ENCODE measurements at places on chromosomes 2 and 18. TPM values are rescaled to one million over a fixed set of nuclear protein-coding genes. Genes with fewer than 3 reads are reported as not detected.

DNA sequence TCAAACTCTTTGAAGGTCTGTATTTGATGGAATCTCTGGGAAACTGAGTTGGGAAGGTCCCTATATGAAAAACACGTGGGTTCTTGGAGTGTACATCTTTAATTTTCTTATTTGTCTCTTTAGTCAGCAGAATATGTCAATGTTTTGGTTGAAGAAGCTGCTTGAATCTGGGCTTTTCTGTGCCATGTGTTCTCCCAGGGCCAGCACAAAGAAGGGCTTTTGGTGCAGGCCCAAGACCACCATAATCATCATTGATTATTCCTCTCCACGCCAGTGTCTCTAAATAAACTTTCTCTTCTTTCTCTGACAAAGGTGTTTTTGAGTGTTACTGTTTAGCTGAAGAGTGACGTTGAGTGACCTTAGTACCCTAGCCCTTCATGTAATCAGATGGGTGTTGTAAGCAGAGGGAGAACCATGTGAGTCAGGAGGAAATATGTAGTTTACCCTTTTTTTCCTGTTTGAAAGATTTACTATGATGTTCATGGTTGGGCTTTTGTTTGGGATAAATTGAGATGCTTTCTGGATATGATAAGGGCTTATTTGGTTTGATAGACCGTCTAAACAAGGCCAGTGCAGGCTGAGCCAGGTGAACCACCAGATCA lies 11.6 kb upstream of the TNP1 start:
- peaks cover 15% of the 10 kb centered on the region for H3K4me1 ChIP-seq
- peaks cover 5% of the 10 kb centered on the region for H3K27me3 ChIP-seq
- no peak overlapping the region for H3K4me3 ChIP-seq
- DNase-seq, result no peak
- H3K36me3 ChIP-seq, result no peaks in the 10 kb centered on the region

DNA sequence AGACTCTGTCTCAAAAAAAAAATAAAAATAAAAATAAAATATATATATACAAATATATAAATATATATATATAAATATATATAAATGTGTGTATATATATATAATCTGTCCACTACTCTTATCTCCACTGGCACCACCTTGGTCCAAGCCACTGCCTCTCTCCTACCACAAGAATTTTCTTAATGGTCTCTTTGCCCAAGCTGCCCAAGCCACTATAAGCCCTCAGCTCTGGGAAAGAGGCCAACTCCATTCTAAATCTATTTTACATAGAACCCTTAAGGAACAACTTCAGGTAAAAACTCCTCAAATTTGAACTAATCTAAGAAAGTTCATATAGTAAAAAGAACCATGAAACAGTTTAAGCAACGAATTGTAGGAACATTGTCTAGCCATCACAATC lies 45.6 kb upstream of the GREB1L start:
- DNase-seq, result no peak
- no peak overlapping the region for H3K4me3 ChIP-seq
- no peaks in the 10 kb centered on the region for H3K36me3 ChIP-seq
- no peaks in the 10 kb centered on the region for H3K4me1 ChIP-seq

DNA sequence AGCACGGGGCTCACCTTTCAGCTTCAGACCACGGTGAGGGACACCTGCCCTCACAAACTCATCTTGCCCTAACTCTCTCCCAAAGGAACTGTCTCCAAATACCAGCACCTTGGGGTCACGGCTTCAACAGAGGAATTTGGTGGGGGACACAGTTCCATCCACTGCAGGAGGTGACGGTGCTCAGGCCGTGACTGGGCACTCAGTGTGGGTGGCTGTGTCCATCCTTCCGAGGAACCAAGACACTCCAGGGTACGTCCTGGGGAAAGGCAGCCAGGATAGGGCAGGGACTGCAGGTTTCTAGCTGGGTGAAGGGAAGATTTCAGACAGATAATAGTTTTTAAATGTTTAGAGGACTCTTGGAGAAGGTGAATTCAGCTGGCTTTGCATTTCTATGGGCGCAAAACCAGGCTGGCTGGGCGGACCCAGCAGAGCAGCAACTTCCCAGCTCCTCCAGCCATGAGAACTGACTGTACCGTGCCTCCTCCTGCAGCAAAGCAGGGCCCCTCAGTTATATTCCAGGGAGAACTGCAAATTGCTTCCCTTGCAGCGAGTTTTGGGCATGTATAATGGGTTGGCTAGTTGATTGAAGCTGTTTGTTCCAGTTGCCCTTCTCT lies 23.9 kb upstream of the ALLC start:
- no peak overlapping the region for H3K4me3 ChIP-seq
- DNase-seq, result no peak
- no peaks in the 10 kb centered on the region for H3K36me3 ChIP-seq
- H3K27ac ChIP-seq, result no peak overlapping the region
- peaks cover 3% of the 10 kb centered on the region for H3K4me1 ChIP-seq

GRCh38 chr2:236162882-236163470 lies 5.2 kb downstream of the GBX2 start:
- DNase-seq, result no peak
- H3K4me1 ChIP-seq, result no peaks in the 10 kb centered on the region
- H3K36me3 ChIP-seq, result no peaks in the 10 kb centered on the region
- H3K27ac ChIP-seq, result no peak overlapping the region
- H3K4me3 ChIP-seq, result no peak overlapping the region

SERPINB5 gene
- total RNA-seq, result not detected

GRCh38 chr2:58939388-58939787 lies 698.3 kb upstream of the FANCL start:
- H3K27me3 ChIP-seq, result no peaks in the 10 kb centered on the region
- H3K4me1 ChIP-seq, result no peaks in the 10 kb centered on the region
- no peak overlapping the region for H3K27ac ChIP-seq
- H3K4me3 ChIP-seq, result no peak overlapping the region
- no peaks in the 10 kb centered on the region for H3K36me3 ChIP-seq
- no peak for DNase-seq

DNA sequence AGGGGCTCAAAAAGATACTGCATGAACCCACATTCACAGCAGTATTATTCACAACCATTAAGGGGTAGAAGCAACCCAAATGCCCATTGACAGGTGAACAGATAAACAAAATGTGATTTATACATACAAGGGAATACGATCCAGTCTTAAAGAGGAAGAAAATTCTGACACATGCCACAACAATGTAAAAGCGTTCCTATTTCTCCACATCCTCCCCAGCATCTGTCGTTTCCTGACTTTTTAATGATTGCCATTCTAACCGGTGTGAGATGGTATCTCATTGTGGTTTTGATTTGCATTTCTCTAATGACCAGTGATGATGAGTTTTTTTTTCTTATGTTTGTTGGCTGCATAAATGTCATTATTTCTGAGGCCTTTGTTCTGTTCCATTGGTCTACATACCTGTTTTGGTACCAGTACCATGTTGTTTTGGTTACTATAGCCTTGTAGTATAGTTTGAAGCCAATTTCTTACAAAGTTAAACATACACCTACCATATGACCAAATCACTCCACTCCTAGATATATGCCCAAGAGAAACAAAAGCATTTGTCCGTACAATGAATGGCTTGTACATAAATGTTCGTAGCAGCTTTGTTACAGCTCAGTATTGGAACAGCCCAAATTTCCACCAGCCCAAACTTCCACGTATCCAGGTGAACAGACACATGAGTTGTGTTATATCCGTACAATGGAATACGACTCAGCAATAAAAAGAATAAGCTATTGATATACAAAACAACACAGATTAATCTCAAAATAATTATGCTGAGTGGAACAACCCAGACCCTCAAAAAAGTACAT lies 85.1 kb downstream of the TMEM131 start:
- no peak for DNase-seq
- H3K27me3 ChIP-seq, result no peaks in the 10 kb centered on the region
- H3K27ac ChIP-seq, result no peak overlapping the region
- peaks cover 50% of the 10 kb centered on the region for H3K36me3 ChIP-seq

DNA sequence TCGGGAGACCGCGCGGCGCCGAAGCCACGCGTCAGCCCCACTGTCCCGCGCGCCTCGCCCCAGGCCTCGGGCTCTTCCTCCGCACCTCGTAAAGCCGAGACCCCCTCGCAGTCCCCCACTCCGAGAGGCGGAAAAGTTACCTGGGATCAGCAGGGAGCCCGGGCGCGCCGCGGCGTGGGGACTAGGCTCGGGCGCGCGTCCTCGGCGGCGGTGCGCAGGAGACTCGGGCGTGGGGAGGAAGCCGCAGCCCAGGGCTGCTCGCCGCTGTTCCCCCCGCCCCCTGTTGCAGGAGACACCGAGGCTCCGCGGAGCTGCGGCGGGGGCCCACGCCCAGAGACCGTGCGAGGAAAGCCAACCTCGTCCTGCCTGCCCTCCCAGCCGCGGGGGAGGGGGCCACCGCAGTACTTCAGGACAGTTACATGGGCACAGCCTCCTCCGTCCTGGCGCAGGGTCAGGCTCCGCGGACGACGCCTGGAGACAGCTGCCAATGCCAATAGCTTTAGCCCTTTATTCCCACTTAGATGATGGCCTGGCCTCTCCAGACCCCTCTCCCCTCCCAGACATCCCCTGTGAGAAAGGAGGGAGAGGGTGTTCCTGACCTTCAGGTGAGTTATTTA lies at the start of gene EPB41L3:
TSS of gene EPB41L3 (minus strand) at position 225 of the 617 bp plus-strand sequence. CDS start 54,814 bp downstream, outside the sequence.
- H3K4me1 ChIP-seq, result peaks cover 2% of the 10 kb centered on the region
- H3K27me3 ChIP-seq, result peaks cover 44% of the 10 kb centered on the region
- no peak within 1 kb of the TSS for H3K27ac ChIP-seq
- H3K4me3 ChIP-seq, result peak within 1 kb of the TSS; percentile 5
- no peak for DNase-seq
- H3K36me3 ChIP-seq, result no peaks in the 10 kb centered on the region

GRCh38 chr2:64329848-64330247 lies 124.1 kb upstream of the LGALSL start:
- H3K27ac ChIP-seq, result no peak overlapping the region
- no peak overlapping the region for H3K4me3 ChIP-seq
- H3K36me3 ChIP-seq, result no peaks in the 10 kb centered on the region
- peaks cover 7% of the 10 kb centered on the region for H3K27me3 ChIP-seq
- DNase-seq, result no peak

DNA sequence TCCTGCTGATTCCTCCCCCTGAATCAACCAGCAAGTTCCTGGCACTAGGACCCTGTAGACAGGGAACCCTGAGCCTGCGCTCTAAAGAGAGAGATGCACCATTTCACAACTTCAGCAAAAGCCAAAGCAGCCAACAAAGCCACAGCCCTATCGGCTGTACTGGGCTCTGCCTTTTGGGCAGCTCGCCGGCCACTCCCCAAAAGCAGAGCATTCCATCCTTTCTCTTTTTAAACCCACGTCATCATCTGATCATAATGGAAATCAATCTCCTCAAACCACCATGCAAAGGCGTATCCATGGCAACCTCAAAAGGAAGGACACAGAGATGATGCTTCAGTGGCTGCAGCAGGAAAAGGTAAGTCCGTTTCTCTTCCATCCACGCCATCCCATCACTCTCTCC lies 5.3 kb upstream of the DCTN1 start:
- H3K27me3 ChIP-seq, result no peaks in the 10 kb centered on the region
- no peak for DNase-seq
- H3K4me1 ChIP-seq, result peaks cover 5% of the 10 kb centered on the region
- no peaks in the 10 kb centered on the region for H3K36me3 ChIP-seq
- no peak overlapping the region for H3K27ac ChIP-seq

DNA sequence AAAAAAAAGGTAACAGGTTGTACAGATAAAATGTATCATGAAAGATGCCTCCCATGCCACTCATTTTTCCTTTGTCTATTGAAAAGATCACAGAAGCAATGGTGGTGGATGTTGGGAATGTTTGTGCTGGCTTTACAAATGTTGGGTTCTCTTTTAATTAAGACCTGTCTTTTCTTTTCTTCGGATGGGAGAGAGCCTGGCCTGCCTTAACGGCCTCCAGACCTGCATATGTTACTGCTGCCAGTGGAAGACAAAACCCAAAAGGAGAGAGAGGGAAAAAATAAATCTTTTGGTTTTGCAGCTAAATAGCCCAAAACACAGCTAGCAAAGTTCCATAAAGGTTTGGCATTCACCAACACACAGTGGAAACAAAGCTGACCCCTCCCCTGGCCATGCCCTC lies 50.5 kb upstream of the FZD7 start:
- no peak overlapping the region for H3K27ac ChIP-seq
- no peak for DNase-seq
- H3K4me3 ChIP-seq, result no peak overlapping the region
- no peaks in the 10 kb centered on the region for H3K4me1 ChIP-seq

DNA sequence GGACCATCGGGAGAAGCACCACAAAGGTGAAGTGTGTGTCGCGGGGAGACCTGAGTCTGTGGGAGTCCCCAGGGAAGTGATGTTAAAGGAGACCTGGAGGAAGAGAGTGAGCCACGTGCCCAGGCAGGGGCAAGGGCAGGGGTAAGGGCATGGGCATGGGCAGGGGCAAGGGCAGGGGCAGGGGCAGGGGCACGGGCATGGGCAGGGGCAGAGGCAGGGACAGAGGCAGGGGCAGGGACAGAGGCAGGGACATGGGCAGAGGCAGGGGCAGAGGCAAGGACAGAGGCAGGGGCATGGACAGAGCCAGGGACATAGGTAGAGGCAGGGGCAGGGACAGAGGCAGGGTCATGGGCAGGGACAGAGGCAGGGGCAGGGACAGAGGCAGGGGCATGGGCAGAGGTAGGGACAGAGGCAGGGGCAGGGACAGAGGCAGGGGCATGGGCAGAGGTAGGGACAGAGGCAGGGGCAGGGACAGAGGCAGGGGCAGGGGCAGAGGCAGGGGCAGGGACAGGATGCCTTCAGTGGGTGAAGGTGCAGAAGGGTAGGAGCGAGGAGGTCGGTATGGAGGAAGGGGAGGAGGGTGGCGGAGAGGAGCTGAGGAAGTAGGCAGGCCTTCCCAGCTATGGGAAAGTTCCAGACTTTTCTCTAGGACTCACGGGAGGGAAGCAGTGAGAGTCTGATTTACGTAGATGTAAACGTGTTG lies 33.3 kb downstream of the NTSR2 start:
- H3K4me3 ChIP-seq, result no peak overlapping the region
- no peaks in the 10 kb centered on the region for H3K36me3 ChIP-seq
- no peak for DNase-seq
- H3K27ac ChIP-seq, result no peak overlapping the region
- no peaks in the 10 kb centered on the region for H3K4me1 ChIP-seq

DNA sequence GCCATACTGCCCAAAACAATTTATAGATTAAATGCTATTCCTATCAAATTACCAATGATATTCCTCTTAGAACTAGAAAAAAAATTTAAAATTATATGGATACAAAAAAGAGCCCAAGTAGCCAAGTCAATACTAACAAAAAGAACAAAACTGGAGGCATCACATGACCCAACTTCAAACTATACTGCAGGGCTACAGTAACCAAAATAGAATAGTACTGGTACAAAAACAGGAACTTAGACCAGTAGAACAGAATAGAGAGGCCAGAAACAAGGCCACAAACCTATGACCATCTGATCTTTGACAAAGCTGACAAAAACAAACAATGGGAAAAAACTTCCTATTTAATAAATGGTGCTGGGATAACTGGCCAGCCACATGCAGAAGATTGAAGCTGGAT lies 86.1 kb upstream of the KYNU start:
- H3K4me3 ChIP-seq, result no peak overlapping the region
- no peaks in the 10 kb centered on the region for H3K36me3 ChIP-seq
- no peaks in the 10 kb centered on the region for H3K27me3 ChIP-seq

- no peak overlapping the region for H3K4me3 ChIP-seq
- H3K36me3 ChIP-seq, result peaks cover 89% of the 10 kb centered on the region
- no peaks in the 10 kb centered on the region for H3K27me3 ChIP-seq
- no peak overlapping the region for H3K27ac ChIP-seq
Observed at GRCh38 chr2:128180031-128180430, 89.0 kb downstream of the UGGT1 start.

ACMSD gene
- not detected for total RNA-seq

RNU2-63P gene
- 19.7 TPM for total RNA-seq
